Activated T-helper 1 cell treated with anti-CD3 and anti-CD28 coated beads, Interleukin-12 subunit alpha, Interleukin-12 subunit beta, Interleukin-2, Interleukin-4 antibody, amounts not matched to agents 30 ng/mL and 10 ng/mL and 1 ng/mL, durations not matched to agents 14 hours and 24 hours and 36 hours (primary cell): ENCODE measurements at places on chromosomes 11 and 22. TPM values are rescaled to one million over a fixed set of nuclear protein-coding genes. Genes with fewer than 3 reads are reported as not detected.

- H3K27me3 ChIP-seq: peaks cover 75% of the 10 kb centered on the region
- no peak for DNase-seq
- H3K4me1 ChIP-seq: peaks cover 16% of the 10 kb centered on the region
- H3K27ac ChIP-seq: peak overlapping the region; percentile 5
- H3K4me3 ChIP-seq: no peak overlapping the region
- no peaks in the 10 kb centered on the region for H3K36me3 ChIP-seq
Observed at GRCh38 chr11:124863826-124864165, 1.4 kb upstream of the ROBO3 start.

DNA sequence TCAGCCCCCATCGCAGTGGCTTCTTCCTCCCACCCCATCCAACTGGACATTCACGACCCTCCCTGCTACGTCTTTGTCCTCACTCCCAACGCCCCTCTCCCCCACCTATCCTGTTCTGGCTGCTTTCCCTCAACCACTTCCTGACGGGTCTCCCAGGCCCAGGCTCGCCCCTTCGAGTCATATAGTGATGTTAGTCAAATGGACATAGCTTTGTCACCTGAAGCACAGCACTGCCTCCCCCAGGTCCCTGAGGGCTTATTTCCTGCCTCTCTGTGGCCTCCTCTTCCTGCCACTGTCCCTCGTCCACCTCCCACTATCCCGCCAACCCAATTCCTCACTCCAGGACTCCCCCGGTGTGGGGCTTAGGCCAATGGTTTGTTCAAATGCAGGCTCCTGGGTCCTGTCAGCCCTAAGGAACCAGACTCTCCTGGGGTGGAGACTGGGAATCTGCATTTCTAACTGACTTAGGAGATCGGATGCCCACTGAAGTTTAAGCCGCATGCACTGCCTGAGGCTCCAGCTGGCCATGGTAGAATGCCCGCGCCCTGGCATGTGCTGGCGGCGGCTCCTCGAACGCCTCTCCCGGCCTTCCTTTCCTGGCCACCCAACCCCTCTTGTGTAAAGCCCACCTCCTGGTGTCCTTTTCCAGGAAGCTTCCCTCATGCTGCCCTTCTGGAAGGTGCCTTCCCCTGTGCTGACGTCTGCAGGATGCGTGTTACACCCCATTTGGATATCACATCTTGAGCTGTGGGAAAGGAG is 18.3 kb downstream of the SUN2 start:
- H3K27me3 ChIP-seq: no peaks in the 10 kb centered on the region
- DNase-seq: no peak
- peaks cover 50% of the 10 kb centered on the region for H3K36me3 ChIP-seq

GRCh38 chr11:19988598-19988997 is 171.7 kb downstream of the DBX1 start:
- H3K4me1 ChIP-seq: no peaks in the 10 kb centered on the region
- no peak overlapping the region for H3K4me3 ChIP-seq
- peaks cover 2% of the 10 kb centered on the region for H3K27me3 ChIP-seq
- no peak for DNase-seq

DNA sequence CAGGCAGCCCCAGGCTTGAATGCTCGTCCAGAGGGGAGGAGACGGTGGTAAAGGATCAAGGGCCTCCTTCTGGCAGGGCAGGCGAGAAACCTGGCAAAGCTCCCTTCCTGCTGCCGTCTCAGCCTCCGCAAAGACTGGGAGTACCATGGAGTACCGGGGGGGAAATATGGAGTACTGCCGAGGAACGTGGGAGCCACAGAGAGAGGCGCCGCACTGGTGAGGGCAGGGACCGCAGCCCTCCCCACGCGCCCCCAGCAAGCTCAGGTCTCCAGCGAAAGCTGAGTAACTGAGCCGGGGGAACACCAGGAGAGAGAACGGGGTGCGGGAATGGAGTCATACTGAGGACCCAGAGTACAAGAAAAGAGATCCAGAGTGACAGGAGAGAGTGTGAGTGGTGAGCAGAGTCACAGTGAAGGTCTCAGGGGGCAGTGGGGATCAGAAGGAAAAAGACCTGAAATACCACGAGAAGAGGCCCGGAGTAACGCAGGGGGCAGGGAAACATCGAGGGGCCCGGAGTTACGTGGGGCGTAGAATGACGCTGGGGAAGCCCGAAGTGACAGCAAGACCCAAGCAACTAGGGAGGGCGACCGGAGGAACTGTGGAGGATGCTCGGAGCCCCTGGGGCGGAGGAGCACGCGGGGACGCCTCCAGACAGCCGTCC is 740 bp downstream of the EML3 start:
- H3K4me3 ChIP-seq: peak overlapping the region; percentile 96
- DNase-seq: no peak
- H3K4me1 ChIP-seq: peaks cover 32% of the 10 kb centered on the region
- no peaks in the 10 kb centered on the region for H3K27me3 ChIP-seq

- peaks cover 9% of the 10 kb centered on the region for H3K4me1 ChIP-seq
- H3K36me3 ChIP-seq: peaks cover 25% of the 10 kb centered on the region
- H3K27ac ChIP-seq: no peak overlapping the region
- no peak for DNase-seq
- no peak overlapping the region for H3K4me3 ChIP-seq
Observed at GRCh38 chr11:108483163-108483562, 15.0 kb downstream of the POGLUT3 start.

DNA sequence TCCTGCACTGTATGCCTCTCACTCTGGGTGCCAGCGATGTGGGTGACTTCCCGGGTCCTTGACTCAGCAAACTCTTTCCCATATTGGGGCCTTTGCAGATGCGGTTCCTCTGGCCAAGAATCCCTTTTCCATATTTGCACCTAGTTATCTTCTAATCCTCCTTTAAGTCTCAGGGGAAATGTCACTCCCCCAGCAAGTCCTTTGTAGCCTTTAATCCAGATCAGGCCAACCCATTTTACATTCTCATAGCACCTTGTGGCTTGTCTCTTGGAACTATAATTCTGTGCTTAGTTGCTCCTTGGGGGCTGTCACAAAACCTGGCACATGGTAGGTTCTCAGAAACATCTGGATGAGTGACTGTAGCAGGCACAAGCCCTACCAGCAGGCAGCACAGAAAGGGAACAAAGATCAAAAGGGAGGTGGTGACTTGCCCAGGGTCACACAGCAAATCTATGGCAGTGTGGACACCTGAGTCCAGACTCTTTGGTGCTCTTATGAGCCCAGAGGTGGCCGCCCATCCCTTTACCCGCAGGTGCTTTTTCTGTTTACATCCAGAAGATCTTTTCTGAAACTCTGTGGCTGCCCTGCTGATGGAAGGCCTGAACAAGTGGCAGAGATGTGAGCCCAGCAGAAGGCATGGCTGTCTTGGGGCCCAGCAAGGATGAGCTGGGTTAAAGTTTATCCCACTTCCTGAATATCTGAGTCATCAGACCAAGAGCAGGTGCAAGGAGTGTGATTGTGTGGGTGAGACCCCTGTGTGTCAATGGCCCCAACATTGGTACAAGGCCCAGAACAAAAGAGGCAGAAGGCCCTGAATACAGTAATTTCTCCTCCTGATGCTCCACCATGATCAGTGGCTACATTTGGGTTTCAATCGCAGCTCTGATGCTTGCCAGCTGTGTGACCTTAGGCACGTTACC is 78.6 kb upstream of the GRK3 start:
- peak overlapping the region; percentile 56 for H3K4me3 ChIP-seq
- H3K36me3 ChIP-seq: peaks cover 54% of the 10 kb centered on the region
- peak overlapping the region; percentile 90 for H3K27ac ChIP-seq
- H3K27me3 ChIP-seq: no peaks in the 10 kb centered on the region

- no peak overlapping the region for H3K27ac ChIP-seq
- no peak for DNase-seq
- H3K27me3 ChIP-seq: peaks cover 11% of the 10 kb centered on the region
- H3K36me3 ChIP-seq: no peaks in the 10 kb centered on the region
- peaks cover 24% of the 10 kb centered on the region for H3K4me1 ChIP-seq
Observed at GRCh38 chr11:128586689-128587088, 669 bp downstream of the ETS1 start.

DNA sequence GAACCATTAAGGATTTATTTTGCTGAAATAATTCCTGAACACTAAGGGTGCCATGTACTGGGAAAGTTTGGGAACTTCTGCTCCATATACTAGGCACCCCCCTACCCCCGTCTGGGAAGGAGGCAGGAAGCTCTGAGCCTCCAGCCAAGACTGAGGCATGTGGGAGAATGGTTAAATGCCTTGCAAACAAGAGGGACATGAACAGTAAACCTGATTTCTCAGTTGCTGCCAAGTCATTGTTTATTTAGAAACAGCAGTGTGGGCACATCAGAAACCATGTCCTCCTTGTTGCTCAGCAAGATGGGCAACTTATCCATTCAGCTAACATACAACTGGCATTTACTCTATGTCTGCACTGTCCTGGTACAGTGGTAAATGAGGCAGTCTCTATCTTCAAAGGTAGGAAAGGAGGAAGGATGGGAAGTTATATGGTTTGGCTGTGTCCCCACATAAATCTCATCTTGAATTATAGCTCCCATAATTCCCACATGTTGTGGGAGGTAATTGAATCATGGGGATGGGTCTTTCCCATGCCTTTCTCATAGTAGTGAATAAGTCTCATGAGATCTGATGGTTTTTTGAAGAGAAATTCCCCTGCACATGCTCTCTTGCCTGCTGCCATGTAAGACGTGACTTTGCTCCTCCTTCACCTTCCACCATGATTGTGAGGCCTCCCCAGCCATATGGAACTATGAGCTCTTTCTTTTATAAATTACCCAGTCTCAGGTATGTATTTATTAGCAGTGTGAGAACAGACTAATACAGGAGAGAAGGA is 459.1 kb downstream of the MIAT start:
- no peaks in the 10 kb centered on the region for H3K36me3 ChIP-seq
- no peak overlapping the region for H3K4me3 ChIP-seq
- peaks cover 3% of the 10 kb centered on the region for H3K27me3 ChIP-seq
- peaks cover 7% of the 10 kb centered on the region for H3K4me1 ChIP-seq
- H3K27ac ChIP-seq: no peak overlapping the region
- DNase-seq: no peak

DNA sequence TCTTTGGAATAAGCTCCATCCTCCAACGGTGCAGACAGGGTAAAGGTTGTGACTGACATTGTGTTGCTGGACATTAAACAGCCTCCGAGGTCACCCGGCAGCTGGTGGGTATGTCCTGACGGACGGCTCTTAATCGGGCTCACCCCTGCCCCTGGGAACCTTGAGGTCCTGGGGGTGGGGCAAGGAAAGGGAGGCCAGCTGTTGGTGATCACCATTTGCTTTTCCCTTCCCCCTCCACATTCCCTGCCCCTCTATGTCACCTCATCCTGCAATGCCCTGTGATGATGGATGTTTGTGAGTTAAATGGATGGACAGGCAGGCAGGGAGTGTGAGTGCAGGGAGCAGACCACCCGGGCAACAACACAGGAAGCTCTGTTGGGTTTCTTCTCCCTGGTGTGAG is 26.3 kb downstream of the APLNR start:
- no peaks in the 10 kb centered on the region for H3K36me3 ChIP-seq
- H3K4me3 ChIP-seq: no peak overlapping the region
- no peak for DNase-seq
- no peaks in the 10 kb centered on the region for H3K4me1 ChIP-seq
- no peak overlapping the region for H3K27ac ChIP-seq

DNA sequence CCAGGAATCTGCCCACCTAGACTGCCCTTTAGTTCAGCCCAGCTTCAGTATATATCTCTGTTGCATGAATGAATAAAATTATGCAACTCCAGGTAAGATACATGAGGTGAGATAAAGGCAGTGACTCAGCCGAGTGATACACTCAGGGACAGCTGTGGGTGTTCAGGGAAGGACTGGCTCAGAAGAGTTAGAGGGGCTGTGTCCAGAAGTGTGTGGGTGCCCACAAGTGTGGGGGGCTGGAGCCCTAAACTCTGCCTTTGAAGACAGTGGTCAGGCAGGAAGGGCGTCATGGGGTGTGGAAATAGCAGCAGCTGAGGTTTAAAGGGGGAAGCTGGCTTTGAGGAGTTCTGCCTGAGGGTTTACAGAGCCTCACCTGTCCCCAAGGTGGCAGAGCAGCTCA is 8.3 kb downstream of the FTH1 start:
- peaks cover 9% of the 10 kb centered on the region for H3K36me3 ChIP-seq
- H3K27ac ChIP-seq: no peak overlapping the region
- H3K4me3 ChIP-seq: no peak overlapping the region
- peaks cover 17% of the 10 kb centered on the region for H3K27me3 ChIP-seq
- H3K4me1 ChIP-seq: peaks cover 16% of the 10 kb centered on the region

- no peak for DNase-seq
- H3K4me3 ChIP-seq: no peak overlapping the region
- H3K27me3 ChIP-seq: no peaks in the 10 kb centered on the region
- H3K36me3 ChIP-seq: peaks cover 9% of the 10 kb centered on the region
- H3K4me1 ChIP-seq: peaks cover 62% of the 10 kb centered on the region
Observed at GRCh38 chr11:117073539-117073938, 24.7 kb downstream of the SIK3 start.

DNA sequence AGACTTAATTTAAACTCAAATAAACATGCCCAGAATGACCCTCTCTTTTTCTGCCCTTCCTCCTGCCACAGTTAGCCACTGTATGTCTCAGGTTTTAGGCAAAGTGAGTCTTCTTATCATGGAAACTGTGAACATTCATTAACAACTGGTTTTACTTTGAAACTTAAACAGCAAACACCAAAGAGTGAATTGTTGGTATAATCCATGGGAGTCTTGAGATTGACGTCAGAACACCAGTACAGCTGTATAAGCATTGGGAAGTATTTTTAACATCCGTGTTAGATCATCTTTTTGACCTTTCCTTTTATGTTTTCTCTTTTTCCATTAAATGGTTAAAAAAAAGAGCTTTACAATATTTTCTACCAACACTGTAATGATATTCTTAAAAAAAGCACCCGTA is 38.9 kb downstream of the ARHGEF12 start:
- peaks cover 14% of the 10 kb centered on the region for H3K27me3 ChIP-seq
- H3K36me3 ChIP-seq: peaks cover 3% of the 10 kb centered on the region
- peaks cover 5% of the 10 kb centered on the region for H3K4me1 ChIP-seq
- no peak for DNase-seq
- no peak overlapping the region for H3K27ac ChIP-seq

- H3K4me1 ChIP-seq: no peaks in the 10 kb centered on the region
- H3K4me3 ChIP-seq: no peak overlapping the region
- no peak for DNase-seq
- peaks cover 5% of the 10 kb centered on the region for H3K27me3 ChIP-seq
- H3K36me3 ChIP-seq: no peaks in the 10 kb centered on the region
Observed at GRCh38 chr11:11425806-11426205, 72.8 kb upstream of the CSNK2A3 start.

DNA sequence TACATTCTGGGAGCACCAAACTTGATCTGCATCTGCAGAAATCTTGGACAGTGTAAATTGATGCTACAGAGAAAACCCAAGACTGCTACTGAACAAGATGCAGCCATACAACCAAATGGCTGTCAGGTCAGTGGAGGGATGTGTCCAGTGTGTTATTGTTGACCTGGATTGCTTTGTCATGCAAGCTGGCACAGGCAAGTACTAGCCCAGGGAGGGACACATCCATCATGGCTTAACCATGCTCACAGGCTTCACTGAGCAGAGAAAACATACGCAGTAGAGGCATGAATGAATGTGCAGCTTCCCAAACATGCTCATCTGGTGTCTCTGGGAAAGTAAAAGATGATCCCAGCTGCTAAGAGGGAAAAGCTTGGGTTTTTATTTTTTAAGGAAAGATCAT is 93.6 kb downstream of the MTNR1B start:
- no peak for DNase-seq
- H3K4me3 ChIP-seq: no peak overlapping the region

- H3K27me3 ChIP-seq: no peaks in the 10 kb centered on the region
- no peak for DNase-seq
- H3K27ac ChIP-seq: no peak overlapping the region
- peaks cover 93% of the 10 kb centered on the region for H3K4me1 ChIP-seq
Observed at GRCh38 chr11:102419181-102419580, 33.4 kb downstream of the TMEM123 start.

Gene CHRM1
- total RNA-seq: not detected in 2 replicates

Gene MAPK8IP2
- total RNA-seq: 0.08 and 0.17 TPM in 2 replicates

Gene NTM
- not detected in 2 replicates for total RNA-seq

Gene TSSK2
- total RNA-seq: not detected in 2 replicates

Gene OR2AG1
- not detected in 2 replicates for total RNA-seq

Gene KRTAP5-7
- 0.23 TPM in 1 of 2 replicates, not detected in the other for total RNA-seq
